Panc1 (cell line): ENCODE measurements at places on chromosomes 7 and 10. TPM values are rescaled to one million over a fixed set of nuclear protein-coding genes. Genes with fewer than 3 reads are reported as not detected.
A peak's percentile ranks its signal among the peaks of the same experiment; 100 is the strongest.

DNA sequence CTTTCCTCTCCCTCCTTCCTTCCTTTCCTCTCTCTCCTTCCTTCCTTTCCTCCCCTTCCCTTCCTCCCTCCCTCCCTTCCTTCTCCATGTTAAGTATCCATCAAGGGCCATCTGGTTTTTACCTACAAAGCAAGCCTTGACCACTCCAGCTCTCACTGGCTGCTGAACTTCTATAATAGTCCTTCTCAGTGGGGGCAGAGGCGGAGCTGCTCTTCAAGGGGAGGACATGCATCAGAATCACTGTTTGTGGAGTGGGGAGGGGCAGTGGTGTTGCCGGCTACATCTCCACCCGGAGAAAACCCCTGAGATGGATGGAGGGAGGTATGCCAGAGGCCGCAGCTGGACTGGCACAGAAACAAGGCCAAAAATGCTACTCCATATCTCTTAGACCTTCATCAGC is 25.9 kb downstream of the LAMB1 start:
- H3K27me3 ChIP-seq, result no peaks in the 10 kb centered on the region
- 0 out of 2 replicates have a peak overlapping the region, but pooled peaks have one; percentile 3 for H3K27ac ChIP-seq
- no peaks in the 10 kb centered on the region; the same call in 1 of the 2 replicates for H3K4me1 ChIP-seq
- no peak overlapping the region for H3K4me3 ChIP-seq

GRCh38 chr10:32148864-32149251 is 92.6 kb upstream of the KIF5B start:
- no peak overlapping the region for H3K27ac ChIP-seq
- H3K27me3 ChIP-seq, result no peaks in the 10 kb centered on the region
- H3K4me3 ChIP-seq, result no peak overlapping the region
- DNase-seq, result no peak
- H3K4me1 ChIP-seq, result no peaks in the 10 kb centered on the region

DNA sequence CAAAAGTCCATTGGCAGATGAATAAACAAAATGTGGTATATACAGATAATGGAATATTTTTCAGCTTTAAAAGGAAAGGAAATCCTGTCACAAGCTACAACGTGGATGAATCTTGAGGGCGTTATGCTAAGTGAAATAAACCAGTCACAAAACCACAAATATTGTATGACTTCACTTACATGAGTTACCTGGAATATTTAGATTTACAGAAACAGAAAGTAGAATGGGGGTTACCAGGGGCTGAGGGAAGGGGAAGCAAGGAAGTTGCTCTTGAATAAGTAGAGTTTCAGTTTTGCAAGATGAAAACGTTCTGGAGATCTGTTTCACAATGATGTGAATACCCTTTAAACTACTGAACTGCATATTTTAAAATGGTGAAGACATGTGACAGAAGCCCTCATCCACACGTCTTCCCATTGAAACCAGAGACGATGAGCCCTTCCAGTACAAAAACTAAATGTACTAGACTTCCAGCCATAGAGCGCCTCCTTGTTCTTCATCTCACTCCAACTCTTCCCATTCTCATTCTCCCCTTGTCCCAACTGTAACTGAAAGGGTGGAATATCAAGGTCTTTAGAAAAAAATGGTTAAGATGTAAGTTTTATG is 62.4 kb downstream of the MICU1 start:
- no peak for DNase-seq
- H3K4me3 ChIP-seq, result no peak overlapping the region
- no peak overlapping the region for H3K27ac ChIP-seq
- H3K36me3 ChIP-seq, result no peaks in the 10 kb centered on the region

- H3K36me3 ChIP-seq, result no peaks in the 10 kb centered on the region
- no peaks in the 10 kb centered on the region for H3K4me1 ChIP-seq
- no peak overlapping the region for H3K27ac ChIP-seq
- H3K27me3 ChIP-seq, result no peaks in the 10 kb centered on the region
- no peak overlapping the region for H3K4me3 ChIP-seq
Observed at GRCh38 chr7:6553448-6554044, 2.3 kb upstream of the GRID2IP start.

Gene CDHR3
- total RNA-seq, result 6.5 TPM

- no peaks in the 10 kb centered on the region for H3K36me3 ChIP-seq
- no peaks in the 10 kb centered on the region; the same call in 1 of the 2 replicates for H3K4me1 ChIP-seq
- peak overlapping the region; percentile 9; the same call in 1 of the 2 replicates for H3K27ac ChIP-seq
- DNase-seq, result no peak
- no peaks in the 10 kb centered on the region for H3K27me3 ChIP-seq
- no peak overlapping the region for H3K4me3 ChIP-seq
Observed at GRCh38 chr7:84674236-84674913, 479.8 kb upstream of the SEMA3A start.

GRCh38 chr10:33739031-33739430 is 404.6 kb upstream of the NRP1 start:
- H3K27me3 ChIP-seq, result no peaks in the 10 kb centered on the region
- no peak overlapping the region for H3K4me3 ChIP-seq
- H3K4me1 ChIP-seq, result no peaks in the 10 kb centered on the region
- no peak overlapping the region for H3K27ac ChIP-seq

DNA sequence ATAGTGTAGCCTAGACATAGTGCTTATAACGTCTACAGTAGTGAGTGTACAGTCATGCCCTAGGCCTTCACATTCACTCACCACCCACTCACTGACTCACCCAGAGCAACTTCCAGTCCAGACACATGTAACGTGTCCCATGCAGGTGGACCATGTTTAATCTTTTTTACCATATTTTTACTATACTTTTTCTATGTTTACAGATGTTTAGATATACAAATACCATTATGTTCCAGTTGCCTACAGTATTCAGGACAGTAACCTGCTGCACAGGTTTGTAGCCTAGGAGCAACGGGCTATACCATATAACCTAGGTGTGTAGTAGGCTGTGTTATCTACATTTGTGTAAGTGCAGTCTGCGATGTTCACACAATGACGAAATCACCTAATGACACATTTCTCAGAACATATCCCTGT is 11.0 kb downstream of the MPP7 start:
- DNase-seq, result no peak
- no peaks in the 10 kb centered on the region for H3K27me3 ChIP-seq
- no peak overlapping the region for H3K27ac ChIP-seq
- H3K4me3 ChIP-seq, result no peak overlapping the region
- H3K4me1 ChIP-seq, result no peaks in the 10 kb centered on the region

Gene TCAF2
- total RNA-seq, result 0.28 TPM

Gene SKIDA1
- total RNA-seq, result 9.3 TPM

DNA sequence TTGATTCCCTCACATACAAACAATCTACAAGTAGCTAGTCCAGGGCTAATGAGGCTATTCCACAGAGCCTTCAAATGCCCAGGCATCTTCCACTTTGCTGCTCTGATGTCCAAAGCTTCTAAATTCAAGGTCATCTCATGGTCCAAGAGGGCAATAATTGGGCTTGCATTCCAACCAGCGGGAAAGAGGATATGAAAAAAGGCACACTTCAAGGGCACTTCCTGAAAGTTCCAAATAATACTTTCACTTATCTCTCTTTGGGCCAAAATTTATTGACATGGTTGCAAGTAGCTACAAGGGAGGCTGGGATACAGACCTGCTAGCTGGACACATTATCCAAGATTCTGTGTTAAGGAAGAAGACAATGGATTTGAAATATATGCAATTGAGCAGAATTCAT is 25.2 kb upstream of the APBB1IP start:
- DNase-seq, result no peak
- H3K4me1 ChIP-seq, result no peaks in the 10 kb centered on the region
- H3K27me3 ChIP-seq, result no peaks in the 10 kb centered on the region
- H3K36me3 ChIP-seq, result no peaks in the 10 kb centered on the region

- H3K36me3 ChIP-seq, result no peaks in the 10 kb centered on the region
- peaks cover 56% of the 10 kb centered on the region for H3K4me1 ChIP-seq
- no peak for DNase-seq
- no peaks in the 10 kb centered on the region for H3K27me3 ChIP-seq
Observed at GRCh38 chr10:122098924-122099323, 110.0 kb downstream of the TACC2 start.

- no peak for DNase-seq
- H3K36me3 ChIP-seq, result no peaks in the 10 kb centered on the region
- H3K4me1 ChIP-seq, result no peaks in the 10 kb centered on the region
- H3K4me3 ChIP-seq, result no peak overlapping the region
- H3K27me3 ChIP-seq, result no peaks in the 10 kb centered on the region
Observed at GRCh38 chr7:414681-415560, 104.7 kb downstream of the PDGFA start.

- no peaks in the 10 kb centered on the region for H3K4me1 ChIP-seq
- no peaks in the 10 kb centered on the region for H3K36me3 ChIP-seq
- DNase-seq, result no peak
- no peaks in the 10 kb centered on the region for H3K27me3 ChIP-seq
Observed at GRCh38 chr7:32030904-32031692, 39.1 kb downstream of the PDE1C start.

- no peaks in the 10 kb centered on the region for H3K4me1 ChIP-seq
- H3K36me3 ChIP-seq, result no peaks in the 10 kb centered on the region
- no peaks in the 10 kb centered on the region for H3K27me3 ChIP-seq
- H3K4me3 ChIP-seq, result no peak overlapping the region
- no peak overlapping the region for H3K27ac ChIP-seq
- no peak for DNase-seq
Observed at GRCh38 chr7:40828686-40829600, 694.1 kb downstream of the SUGCT start.

- no peak overlapping the region for H3K4me3 ChIP-seq
- H3K36me3 ChIP-seq, result no peaks in the 10 kb centered on the region
- no peak for DNase-seq
Observed at GRCh38 chr10:48843198-48843597, 96.4 kb downstream of the LRRC18 start.

DNA sequence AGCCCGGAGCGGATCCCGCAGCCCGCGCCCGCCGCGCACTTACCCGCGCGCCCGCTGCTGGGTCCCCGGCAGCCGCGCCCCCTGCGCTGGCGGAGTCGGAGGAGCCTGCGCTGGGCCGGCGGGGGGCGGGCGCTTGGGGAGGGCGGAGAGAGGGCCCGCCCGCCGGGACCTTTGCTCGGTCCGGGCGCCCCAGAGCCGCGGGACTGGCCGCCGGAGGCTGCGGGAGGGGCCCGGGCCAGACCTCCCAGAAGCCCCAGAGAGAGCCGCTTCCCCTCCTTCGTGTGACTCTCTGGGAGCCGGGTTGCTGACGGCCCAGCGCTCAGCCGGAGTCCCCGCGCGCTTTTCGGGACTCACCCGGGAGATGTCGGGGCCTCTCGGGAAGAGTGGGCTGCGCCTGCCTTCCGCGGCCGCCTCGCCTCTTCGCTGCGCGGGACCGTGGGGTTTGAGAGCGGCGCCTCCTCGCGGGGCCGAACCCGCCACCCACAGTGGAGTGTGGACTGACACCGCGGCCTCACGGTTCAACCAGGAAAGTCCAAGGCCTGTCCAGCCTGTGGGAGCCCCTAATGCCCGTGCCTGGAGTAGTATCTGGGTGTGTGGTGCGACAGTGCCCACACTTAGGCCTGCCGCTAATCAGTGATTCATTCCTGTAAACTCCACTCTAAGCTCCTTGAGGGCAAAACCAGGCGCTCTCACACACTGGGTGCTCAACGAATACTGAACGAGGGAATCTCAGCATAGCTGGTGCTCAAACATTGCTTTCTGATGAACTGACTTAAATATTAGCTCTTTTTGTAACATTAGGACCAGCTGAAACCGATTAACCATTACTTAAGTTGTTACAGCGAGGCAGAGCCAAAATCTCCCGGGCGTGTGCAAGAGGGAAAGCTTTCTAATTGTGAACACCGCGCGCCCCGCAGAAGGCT is at the start of gene GSDME:
GSDME (minus strand) TSS at position 112 of the 923 bp plus-strand sequence. CDS start 7,690 bp downstream, outside the sequence.
- no peaks in the 10 kb centered on the region for H3K36me3 ChIP-seq
- peak within 1 kb of the TSS; percentile 54 for H3K4me3 ChIP-seq
- no peak within 1 kb of the TSS for H3K27ac ChIP-seq
- no peak for DNase-seq

Gene HOXA2
- 2.9 TPM for total RNA-seq

- no peak overlapping the region for H3K4me3 ChIP-seq
- no peak overlapping the region for H3K27ac ChIP-seq
- DNase-seq, result no peak
Observed at GRCh38 chr10:121088524-121088923, 237.4 kb downstream of the WDR11 start.

Gene TRPV5
- total RNA-seq, result not detected

- DNase-seq, result no peak
- H3K4me1 ChIP-seq, result no peaks in the 10 kb centered on the region
- H3K36me3 ChIP-seq, result no peaks in the 10 kb centered on the region
- H3K4me3 ChIP-seq, result no peak overlapping the region
- no peak overlapping the region for H3K27ac ChIP-seq
Observed at GRCh38 chr7:71842381-71842780, 569.8 kb downstream of the CALN1 start.

DNA sequence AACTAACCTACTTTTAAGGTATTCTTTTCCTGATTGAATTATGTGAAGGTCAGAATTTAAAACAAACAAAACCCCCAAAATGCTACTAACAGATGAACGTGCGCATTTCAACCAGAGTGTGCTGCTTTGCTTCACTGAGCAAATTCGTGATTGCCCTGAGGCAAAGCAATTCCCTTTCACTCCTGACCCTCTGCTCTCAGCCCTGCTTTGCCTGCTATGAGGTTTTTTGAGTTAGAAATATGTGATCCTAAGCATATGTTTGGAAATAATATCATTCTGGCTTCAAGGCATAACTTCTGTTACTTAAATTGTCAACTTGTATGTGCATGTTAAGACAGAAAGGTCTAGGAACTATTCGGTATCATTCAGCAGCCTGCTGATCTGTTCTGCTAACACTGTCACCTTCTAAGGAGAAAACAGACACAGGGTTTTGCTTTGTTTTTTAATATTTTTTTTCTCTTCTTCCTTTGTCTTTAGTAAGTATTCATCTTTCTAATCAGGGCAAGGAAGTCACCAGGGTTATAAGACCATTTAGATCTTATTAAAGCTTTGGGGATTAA is 124.2 kb downstream of the GNAT3 start:
- no peak overlapping the region for H3K4me3 ChIP-seq
- H3K27me3 ChIP-seq, result no peaks in the 10 kb centered on the region
- no peak for DNase-seq
- H3K27ac ChIP-seq, result no peak overlapping the region

Gene KEL
- 0.44 TPM for total RNA-seq

Gene STEAP4
- total RNA-seq, result 0.10 TPM

DNA sequence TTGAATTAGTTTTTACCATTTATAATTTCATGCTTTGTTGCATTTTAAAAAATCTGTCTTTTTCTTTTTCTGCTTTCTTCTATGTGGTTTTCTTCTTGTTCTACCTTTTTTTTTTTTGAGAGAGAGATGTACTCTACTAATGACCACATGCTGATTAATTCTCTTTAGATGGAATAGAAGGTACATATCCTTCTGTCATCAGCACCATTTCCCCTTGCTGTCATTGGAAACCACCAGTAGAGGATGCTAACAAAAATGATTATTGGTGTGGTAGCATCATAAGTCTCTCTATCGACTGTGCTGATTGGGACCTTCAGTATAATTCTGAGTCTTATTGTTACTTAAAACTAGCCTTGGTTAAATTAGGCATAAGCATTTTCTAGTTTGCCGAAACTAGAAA is 3.6 kb downstream of the ZEB1 start:
- no peak overlapping the region for H3K27ac ChIP-seq
- no peaks in the 10 kb centered on the region for H3K36me3 ChIP-seq
- H3K27me3 ChIP-seq, result no peaks in the 10 kb centered on the region
- H3K4me1 ChIP-seq, result peaks cover 17% of the 10 kb centered on the region
- no peak for DNase-seq
- H3K4me3 ChIP-seq, result no peak overlapping the region

- no peaks in the 10 kb centered on the region for H3K27me3 ChIP-seq
- no peaks in the 10 kb centered on the region for H3K4me1 ChIP-seq
- no peaks in the 10 kb centered on the region for H3K36me3 ChIP-seq
- no peak overlapping the region for H3K4me3 ChIP-seq
- DNase-seq, result no peak
Observed at GRCh38 chr7:4127909-4128560, 554.1 kb upstream of the FOXK1 start.

Gene ANK3
- total RNA-seq, result 2.5 TPM

- peaks cover 24% of the 10 kb centered on the region for H3K27me3 ChIP-seq
- no peak overlapping the region for H3K27ac ChIP-seq
- no peaks in the 10 kb centered on the region for H3K36me3 ChIP-seq
- no peak for DNase-seq
Observed at GRCh38 chr7:35463176-35463700, 209.3 kb upstream of the TBX20 start.

Gene TAS2R5
- 0.77 TPM for total RNA-seq
